ENCODE measurements at places on chromosomes 5 and 9.

- DNase-seq = no peak
Observed at GRCh38 chr5:123283031-123283430, 140.2 kb downstream of the CEP120 start.

DNA sequence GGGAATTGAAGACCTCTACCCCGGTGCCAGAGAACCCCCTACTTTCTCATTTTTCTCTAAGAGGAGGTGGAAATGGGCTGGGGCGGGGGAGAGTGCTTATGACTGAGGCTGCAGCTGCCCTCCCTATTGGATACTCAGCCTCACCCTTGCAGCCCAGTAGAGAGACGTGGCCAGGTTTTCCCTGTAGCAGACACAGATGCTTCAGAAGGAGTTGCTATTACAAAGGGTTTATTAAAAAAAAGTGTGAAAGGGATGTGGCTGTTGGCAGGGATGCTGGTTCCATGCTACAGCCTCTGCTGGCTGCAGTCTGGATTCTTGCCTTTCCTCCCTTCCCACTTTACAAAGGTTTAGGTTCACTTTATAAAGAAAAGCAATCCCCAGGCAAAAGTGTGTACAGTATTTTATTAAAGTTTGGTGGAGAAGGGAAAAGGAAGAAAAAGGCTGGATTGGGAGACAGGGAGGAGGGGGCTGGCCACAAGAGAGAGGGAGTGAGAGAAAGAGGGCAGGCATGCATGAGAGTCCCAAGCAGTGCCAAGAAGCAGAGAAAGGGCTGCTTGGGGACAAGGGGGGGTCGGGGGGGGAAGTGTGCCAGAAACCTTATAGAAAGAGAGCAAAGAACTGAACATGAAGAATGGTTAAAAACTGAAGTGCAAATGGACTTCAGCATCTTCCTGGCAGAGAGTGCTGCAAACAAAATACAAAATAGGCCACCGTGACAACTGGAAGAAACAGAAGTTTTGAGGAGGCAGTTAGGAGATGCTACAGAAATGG is 29.5 kb upstream of the NFIB start:
- DNase-seq = peak; percentile 56

- DNase-seq = no peak
Observed at GRCh38 chr5:157671592-157672330, 428 bp downstream of the C5orf52 start.

DNA sequence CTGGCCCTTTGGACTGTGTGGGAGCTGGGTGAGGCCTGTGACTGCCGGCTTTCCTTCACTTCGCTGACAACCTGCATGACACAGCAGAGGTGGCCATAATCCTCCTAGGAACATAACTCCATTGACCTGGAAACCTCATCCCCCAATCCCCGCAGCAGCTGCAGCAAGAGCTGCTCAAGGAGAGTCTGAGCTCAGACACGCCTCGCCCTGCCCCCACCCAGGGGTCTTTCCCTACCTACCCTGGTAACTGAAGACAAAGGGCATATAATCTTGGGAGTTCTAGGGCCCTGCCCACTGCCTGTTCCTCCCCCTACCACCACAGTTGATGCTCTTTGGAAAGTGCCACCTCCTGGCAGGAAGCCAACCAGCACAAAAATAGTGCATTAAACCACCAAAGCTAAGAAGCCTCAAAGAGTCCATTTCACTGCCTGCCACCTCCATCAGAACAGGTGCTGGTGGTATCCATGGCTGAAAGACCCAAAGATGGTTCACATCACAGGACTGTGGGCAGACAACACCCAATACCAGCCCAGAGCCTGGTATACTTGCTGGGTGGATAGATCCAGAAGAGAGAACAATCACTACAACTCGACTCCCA is 18.4 kb downstream of the TRIM36 start:
- DNase-seq = no peak

DNA sequence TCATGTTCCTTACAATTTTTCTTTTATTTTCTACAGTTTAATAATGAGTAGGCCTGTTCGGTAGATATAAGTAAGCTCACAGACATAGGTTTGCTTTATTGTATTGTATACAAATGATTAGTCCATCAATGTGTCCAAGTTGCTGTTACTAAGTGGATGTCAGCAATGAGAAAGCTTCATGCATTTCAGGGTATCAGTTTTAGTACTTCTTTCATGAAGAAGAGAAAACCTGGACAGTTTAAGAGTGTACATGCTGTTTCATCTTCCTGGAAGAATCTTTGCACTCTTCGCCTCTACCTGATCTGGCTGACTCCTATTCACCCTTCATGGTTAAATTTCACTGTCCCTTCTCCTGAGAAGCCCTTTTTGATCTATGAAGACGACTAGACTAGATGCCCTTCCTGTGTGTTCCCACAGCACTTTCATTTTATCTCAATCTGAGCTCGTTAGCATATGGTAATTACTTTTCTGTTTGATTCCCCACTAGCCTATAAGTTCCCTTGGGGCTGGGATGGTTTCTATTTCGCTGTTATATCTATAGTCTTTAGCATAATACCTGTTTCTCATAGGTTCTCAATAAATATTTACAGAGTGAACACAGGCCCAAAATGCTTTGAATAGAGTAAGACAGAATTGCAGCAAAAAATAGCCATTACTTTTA is 70.7 kb downstream of the CETN3 start:
- no peak for DNase-seq

- no peak for DNase-seq
Observed at GRCh38 chr9:113935677-113936380, 59.7 kb downstream of the ZNF618 start.

GRCh38 chr5:61486476-61486875 is 154.4 kb downstream of the ZSWIM6 start:
- DNase-seq = no peak

DNA sequence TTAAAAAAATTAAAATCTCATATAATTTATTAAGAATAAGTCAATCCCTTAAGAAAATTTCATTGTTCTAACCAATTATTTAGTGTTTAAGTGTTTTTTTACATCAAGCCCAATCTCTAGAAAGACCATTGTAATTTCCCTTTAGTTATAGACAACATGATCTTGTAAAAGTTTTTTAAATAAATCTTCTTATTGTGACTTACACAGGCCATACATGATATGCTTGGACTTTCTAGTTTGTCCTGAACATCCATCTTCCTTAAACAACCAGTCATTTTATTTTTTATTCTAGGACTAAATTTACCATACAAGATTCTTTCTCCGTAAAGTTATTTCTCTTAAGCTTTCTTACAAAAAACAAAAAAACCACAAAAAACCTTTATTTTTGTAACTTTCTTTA is 126.5 kb upstream of the MAST4 start:
- DNase-seq = no peak

GRCh38 chr5:103217101-103217500 is 41.5 kb upstream of the MACIR start:
- DNase-seq = no peak

- DNase-seq = no peak
Observed at GRCh38 chr9:92524881-92525280, 10.9 kb downstream of the ECM2 start.

DNA sequence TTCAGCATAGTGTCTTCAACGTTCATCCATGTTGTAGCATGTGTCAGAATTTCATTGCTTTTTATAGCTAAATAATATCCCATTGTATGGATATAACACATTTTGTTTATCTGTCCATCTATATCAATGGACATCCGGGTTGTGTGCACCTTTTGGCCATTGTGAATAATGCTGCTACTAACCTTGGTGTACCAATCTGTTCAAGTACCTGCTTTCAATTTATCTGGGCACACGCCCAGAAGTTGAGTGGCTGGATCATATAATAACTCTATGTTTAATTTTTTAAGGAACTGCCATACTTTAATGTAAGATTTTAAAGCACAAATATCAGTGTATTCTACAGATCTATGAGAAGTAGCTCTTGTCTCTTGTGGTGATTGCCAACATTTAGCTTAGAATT is 43.5 kb downstream of the SCAI start:
- no peak for DNase-seq

DNA sequence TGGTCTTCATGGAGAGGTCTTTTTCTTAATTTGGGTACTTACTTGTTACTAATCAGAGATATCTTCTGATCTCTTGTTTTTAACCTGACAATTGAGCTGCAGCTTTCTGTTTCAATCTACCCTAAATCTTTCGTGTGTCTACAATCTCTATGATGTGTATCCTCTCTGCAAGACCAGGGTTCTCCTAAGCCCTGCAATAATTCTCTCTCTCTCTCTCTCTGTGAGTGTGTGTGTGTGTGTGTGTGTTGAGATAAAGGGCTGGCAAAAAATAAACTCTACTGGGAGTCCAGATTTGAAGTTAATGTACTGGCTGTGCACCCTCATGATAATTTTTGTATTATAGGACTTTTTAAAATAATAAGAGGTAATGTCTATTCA is 57.8 kb upstream of the FBXL7 start:
- DNase-seq = no peak

DNA sequence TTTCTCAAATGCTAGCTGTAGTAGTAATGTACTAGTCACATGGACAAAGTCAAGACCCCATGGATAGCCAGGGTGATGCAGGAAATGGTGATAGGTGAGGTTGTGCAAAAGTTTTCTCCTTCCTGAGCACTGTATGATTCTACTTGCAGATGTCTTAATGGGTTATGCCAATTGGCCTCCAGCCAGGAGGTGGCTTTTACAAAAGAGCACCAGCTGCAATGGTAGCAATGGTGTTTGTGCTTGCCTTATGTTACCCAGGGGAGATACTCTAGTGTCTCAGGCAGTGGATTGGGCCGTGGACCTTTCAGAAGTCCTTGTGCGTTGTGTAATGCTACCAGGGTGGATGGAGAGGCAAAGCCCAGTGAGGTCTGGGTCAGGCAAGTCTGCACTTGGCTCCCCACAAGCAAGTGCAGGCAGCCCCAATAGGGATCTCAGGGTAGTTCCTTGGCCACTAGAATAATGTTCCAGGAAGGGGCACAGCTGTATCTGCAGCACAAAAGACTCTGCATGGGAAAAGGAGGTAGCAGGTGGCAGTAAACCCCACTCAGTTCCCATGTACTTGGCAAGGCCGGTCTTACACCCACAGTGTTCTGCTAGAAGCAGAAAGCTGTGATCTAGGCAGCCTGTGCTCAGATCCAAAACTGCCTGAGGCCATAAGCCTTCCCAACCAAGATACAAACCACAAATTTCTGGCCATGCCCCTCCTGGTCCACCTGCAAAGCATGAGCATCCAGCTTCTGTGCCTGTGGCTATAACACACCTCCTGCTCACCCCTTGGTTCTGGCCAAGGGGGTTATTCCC is 46.4 kb upstream of the EDIL3 start:
- no peak for DNase-seq

GRCh38 chr9:133904346-133905090 is 87.6 kb downstream of the VAV2 start:
- DNase-seq = no peak

DNA sequence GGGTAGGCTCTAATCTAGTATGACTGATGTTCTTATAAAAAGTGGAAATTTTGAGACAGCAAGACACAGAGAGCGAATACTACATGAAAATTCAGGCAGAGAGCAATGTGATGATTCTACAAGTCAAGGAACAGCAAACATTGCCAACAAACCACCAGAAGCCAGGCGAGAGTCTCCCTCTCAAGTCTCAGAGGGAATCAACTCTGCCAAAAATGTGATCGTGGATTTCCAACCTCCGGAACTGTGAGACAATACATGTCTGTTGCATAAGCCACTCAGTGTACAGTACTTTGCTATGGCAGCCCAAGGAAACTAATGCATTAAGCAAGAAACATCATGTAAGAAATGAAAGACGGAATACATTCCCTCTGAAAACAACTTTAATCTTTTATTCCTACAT is 52.1 kb upstream of the CCNG1 start:
- no peak for DNase-seq

GRCh38 chr5:5025774-5026408 is 114.2 kb upstream of the ADAMTS16 start:
- no peak for DNase-seq

DNA sequence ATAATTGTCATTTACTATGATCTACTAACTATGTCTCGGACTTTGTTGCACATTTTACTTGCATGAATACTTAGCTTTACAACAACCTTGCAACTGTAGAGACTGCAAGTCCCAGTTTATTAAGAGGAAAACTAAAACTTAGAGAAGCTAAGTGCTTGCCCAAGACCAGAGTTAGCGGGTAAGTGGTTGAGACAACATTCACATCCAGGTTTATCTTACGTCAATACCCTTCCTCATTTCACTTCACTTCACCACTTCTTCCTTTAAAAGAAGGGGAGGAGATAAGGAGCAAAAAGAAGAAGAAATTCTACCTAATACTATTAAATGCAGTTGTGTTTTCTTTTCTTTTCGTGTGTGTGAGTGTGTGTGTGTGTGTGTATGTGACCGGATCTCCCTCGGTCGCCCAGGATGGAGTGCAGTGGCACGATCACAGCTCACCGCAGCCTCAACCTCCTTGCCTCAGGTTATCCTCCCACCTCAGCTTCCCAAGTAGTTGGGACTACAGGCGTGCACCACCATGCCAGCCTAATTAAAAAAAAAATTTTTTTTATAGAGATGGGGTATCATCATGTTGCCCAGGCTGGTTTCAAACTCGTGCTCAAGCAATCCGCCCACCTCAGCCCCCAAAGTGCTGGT is 37.4 kb downstream of the MEGF9 start:
- no peak for DNase-seq

- no peak for DNase-seq
Observed at GRCh38 chr5:124949862-124950261, 203.4 kb upstream of the ZNF608 start.

GRCh38 chr9:129988607-129989361 is 54.2 kb downstream of the FNBP1 start:
- DNase-seq = no peak

DNA sequence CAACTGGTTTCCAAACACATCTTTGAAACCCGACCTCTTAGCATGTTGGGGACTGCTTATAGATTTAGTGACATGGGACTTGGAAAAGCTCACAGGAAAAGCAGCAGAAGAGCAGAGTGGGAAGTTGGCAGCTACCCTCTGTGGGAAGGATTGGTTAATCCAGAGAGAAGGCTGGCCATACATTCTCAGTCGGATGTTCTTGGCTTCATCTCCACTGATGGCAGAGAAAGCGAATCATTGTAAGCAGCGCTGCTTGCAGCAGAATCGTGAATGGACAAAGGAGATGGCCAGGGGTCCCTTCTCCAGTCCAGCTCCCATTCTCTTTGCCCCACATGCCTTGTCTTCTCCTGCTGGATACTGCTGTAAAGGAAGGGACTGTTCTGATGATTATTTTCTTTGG is 62.7 kb downstream of the MEGF10 start:
- DNase-seq = no peak

DNA sequence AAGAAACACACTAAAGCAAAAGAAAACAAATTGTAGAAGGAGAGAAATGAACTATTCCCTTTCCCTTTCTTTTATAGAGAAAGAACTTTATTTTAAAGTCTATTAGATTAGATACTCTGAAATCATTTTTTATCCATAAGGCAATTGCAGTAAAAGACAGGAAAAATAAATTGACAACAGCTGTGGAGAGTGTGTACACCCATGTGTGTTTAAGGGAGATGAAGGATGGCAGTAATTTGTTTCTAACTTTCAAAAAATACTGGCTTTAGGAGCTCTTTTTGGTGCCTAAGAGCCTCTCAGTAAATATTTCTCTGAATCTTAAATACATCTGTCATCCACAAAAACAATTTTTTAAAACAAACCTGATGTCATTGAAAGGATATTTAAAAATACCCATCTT is 18.3 kb upstream of the ARL14EPL start:
- DNase-seq = no peak

GRCh38 chr9:81851340-81851739 is 76.9 kb upstream of the SPATA31D4 start:
- no peak for DNase-seq

GRCh38 chr9:83708515-83709158 is 879 bp upstream of the UBQLN1 start:
- peak; percentile 85 for DNase-seq

Measured in lung microvascular endothelial cell (primary cell).